ENCODE measurements at places on chromosomes 11 and 22.

DNA sequence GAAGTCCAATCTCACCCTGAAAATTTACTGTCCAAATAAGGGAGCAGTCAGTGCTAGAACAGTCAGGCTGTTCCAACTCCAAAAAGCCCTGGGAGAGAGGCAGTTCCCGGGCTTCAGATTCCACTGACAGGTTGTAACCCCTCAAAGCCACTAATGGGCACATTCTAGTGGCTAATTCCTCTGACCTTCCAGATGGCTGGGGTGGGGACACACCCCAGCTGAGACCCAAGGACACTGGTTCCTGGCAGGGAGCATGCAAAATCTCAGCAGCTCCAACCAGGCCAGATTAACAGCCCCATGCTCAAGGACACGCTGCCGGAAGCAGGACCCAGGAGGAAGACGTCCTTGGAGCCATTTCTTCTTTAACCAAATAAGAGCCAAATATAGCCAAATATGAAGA is 92.7 kb downstream of the RPL27A start:
- no peak for DNase-seq

DNA sequence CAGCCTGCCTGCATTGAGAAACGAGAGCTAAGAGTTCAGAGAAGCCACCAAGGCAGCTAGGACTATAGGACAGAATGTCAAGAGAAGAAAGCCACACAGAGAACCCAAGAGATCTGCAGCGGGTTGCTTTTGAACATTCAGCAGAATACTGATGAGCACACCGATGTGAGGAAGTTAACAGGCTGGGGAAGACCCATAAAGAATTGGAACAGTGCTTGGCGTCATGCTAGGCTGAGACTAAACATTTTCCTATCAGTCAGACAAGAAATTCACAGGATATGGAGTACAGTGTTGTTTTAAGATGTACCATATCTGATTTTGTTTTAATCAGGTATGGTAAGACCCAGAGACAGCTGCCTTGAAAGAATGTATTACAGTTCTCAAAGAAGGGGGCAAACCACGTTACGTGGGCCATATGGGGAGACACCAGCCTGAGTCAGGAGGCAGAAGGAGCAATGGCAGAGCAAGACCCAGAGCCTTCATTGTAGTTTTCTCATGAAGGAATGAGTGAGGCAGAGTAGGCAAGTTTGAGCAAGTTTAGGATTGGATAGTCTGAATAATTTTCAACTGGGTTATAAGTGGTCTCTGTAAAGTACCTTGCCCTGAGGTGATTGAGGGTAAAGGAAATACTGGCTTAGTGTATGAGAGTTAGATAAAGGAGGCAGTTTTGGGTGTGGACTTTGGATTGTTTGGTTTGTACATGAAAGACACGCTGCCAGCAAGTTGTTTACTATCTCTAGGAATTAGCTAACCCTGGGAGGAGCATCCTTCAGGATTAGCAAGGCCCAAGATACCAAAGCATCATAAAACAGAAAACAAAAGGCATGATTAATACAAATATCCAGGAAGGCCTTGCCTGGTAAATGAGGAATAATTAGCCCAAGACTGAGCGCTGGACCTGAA is 14.3 kb downstream of the LRRC75B start:
- no peak for DNase-seq

DNA sequence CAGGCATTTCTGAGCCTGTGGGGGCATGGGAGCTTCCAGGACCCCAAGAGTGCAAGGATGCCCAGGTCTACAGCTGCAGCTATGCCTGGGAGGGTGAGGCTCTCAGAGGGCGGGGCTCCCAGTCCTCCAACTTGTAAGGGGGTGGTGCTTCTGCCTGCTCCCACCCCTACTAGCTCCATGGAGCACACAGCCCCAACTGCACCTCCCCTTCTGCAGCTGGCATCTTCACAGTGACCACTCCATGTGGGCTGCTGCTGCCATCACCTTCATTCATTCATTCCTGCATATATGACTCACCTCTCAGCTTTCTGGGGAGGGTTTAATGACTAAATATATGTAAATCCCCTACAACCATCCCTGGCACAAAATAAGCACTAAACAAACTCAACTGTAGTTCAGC is 43.8 kb downstream of the CHST1 start:
- no peak for DNase-seq

DNA sequence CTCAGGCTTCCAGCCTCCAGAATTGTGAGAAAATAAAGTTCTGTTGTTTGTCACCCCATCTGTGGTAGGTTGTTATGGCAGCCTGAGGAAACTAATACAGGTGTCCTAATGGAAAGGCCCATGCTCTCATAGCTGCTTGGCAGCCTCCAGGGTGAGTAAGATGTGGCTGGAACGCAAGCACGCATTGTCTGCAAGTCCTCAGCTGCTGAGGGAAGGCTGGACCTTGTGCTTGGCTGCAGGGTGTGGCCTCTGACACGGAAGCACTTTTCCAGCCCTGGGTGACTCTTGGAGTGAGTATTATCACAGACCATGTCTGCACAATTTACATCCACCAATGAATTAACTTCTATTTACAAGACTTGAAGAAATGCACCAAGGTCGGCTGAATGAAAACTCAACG is 44.4 kb upstream of the BARX2 start:
- DNase-seq, result no peak

GRCh38 chr11:128300785-128301184 is 286.6 kb downstream of the ETS1 start:
- DNase-seq, result no peak

- no peak for DNase-seq
Observed at GRCh38 chr11:33490842-33491370, 209.7 kb downstream of the C11orf91 start.

DNA sequence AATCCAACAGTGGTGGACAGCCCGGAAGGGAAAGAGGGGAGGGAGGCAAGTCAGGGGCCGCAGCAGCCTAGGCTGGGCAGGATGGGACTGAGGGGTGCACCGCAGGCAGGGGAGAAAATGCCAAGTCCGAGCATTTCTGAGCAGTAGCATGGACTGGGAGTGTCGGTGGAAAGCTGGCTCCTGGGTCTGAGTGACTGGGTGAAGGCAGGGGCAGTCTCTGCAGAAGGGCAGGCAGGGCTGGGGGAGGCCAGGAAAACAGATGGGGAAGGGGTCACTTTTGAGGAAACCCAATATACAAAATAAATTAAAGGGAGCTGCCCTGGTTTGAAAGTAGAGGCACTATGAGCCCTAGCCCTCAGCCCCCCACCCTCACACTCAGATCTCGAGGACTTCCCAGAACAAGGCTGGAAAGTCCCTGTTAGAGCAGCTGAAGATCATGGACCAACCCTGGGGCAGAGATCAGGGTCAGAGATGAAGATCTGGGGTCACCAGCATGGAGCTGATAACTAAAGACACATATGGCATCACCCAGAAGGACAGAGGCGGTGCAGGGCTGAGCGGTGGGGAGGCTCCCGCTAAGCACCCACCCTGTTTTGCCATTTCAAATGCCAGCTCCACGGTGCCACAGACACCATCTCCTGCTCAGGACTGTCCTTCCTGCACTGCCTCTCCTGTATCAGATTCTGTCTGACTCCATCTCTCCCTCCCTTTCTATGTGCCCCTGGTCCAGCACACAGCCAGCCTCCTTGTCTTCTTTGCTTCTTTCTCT is 32.4 kb upstream of the ETS1 start:
- DNase-seq, result no peak

Measured in midbrain (tissue), 1 donor.